ENCODE measurements at places on chromosomes 2 and 18.
A peak's percentile ranks its signal among the peaks of the same experiment; 100 is the strongest.

DNA sequence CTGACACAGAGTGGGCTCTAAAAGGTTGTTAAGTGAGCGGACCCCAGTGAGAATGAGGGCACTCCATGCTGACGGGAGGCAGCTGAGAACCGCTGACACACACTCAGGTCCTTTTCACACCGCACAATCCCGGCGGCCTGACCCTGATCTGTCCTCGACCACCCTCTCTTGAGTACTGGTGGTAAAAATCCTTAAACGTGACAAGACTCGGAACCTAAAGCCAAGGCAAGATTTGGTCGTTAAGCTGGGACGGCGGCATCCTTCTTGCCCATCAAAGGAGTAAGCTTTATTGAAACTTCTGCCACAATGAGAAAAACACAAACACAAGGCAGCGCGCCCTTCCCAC lies 569 bp downstream of the TMX3 start:
- no peak for DNase-seq

DNA sequence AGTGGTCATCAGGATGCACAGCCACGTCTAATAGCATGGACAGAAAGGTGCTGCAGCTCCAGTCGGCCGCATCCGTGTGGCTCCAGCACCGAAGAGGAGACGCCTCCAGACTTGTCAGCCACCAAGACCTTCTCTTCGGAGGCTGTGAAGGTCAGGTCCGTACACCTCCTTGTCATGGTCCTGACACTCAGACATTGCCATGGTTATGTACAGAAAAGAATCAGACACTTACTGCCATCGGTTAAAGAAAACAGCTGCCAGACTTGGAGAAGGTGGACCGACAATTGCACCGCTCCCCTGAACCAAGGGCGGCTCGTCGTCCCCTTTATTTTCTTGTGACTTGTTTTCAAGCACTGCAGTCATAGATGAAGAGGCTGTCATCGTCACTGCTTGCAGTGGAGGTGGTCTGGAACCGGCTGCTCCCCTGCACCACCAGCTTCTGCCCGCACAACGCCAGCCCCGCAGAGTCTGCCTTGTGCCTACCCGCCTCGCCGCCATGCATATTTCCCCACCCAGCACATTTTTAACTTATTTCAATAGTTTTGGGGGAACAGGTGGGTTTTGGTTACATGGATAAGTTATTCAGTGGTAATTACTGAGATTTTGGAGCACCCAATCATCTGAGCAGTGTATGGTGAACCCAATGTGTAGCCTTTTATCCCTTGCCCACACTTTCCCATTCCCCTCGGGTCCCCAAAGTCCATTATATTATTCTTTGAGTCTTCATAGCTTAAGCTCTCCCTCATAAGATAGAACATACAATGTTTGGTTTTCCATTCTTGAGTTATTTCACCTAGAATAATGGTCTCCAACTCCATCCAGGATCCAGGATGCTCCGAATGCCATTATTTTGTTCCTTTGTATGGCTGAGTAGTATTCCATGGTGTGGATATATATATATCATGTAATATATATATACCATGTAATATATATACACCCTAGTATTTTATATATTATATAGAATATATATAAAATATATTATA lies 18.1 kb downstream of the FBXO48 start:
- DNase-seq, result no peak

DNA sequence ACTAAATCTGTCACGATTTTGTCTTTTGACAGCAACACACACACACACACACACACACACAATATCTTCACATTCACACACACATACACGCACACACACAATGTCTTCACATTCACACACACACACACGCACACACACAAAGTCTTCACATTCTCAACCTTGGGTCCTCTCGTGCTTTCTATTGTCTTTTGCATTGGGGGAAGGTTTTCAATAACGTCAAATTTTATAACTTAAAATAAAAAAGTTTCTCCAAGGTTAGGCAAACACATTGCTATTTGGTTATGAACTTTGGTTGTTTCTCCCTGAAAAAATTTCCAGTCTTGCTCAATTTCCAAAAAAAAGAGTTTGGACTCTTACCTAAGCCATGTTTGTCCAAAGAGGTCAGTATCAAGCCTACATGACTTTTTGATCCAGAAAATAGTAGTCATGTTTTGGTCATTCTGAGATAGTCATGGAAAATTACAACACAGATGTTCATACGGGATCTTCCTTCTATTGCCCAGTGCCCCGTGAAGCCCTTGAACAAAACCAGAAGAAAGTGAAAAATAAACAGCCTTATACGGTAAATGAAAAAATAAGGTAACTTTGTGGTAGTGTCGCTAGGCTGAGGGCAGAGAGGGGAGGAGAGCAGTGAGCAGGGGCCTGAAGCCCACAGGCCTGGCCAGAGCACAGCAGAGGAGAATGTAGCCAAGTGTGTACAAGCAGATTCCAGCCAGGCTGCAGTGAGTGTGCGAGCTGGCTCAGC lies 542.8 kb upstream of the ID2 start:
- DNase-seq, result peak; percentile 57

- no peak for DNase-seq
Observed at GRCh38 chr2:69682525-69682924, 39.0 kb upstream of the AAK1 start.

GRCh38 chr2:205484764-205485163 lies 197.5 kb upstream of the NRP2 start:
- no peak for DNase-seq

DNA sequence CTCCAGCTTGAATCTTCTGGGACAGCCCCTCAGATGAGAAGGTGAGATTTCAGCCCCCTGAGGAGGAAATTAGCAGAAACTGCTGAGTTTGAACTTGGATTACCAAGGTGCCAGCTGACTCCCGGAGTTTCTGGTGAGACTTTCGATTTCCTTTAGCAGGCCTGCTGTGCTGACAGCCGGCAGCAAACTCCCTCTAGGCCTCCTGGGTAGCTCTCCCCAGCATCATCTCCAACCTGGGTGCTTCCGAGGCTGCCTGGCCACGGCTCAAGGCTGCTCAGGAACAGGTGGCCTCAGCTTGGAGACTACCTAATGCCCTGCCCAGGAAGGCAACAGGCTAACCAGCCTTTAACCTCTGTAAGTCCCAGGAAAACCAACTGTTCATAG lies 16.5 kb downstream of the SDC1 start:
- DNase-seq, result no peak
